ENCODE measurements at places on chromosomes 2 and 18. TPM values are rescaled to one million over a fixed set of nuclear protein-coding genes. Genes with fewer than 3 reads are reported as not detected.

DNA sequence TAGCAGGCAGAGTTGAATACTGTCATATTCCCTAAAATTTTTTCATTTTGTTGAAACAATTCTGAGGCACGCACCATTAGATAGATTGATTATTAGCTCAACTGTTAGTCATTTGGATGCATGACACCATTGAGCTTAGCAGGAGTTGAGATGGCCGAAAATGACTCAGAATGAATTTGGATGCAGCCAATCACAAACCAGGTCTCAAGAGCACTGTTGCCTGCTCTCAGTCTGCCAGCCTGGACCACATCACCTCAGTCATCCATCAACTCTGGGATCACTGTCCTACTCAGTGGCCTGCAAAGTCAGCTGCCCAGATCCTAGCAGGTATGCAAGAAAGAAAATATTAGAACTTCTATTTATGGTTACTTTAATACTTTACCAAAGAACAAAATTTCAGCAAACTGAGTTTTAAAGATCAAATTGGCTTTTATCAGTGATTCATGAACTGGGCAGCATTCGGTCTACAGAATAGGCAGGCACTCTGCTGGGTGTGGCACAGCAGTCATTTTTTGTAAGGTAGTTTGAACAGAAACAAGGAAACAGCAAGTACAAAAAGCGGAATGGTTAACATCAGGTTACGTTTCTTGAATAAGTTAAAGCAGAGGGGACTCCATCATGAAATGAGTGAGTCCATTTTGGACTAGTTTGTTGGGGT, 152.7 kb upstream of the ARHGAP28 start:
- DNase-seq: no peak

The FABP1 gene
- not detected for polyA plus RNA-seq

The TSGA10 gene
- 0.05 TPM for polyA plus RNA-seq

The UGT1A3 gene
- not detected for polyA plus RNA-seq

The MYCN gene
- 0.47 TPM for polyA plus RNA-seq

The FTCDNL1 gene
- 0.19 TPM for polyA plus RNA-seq
